ENCODE measurements at places on chromosomes 4 and X.
A peak's percentile ranks its signal among the peaks of the same experiment; 100 is the strongest.

DNA sequence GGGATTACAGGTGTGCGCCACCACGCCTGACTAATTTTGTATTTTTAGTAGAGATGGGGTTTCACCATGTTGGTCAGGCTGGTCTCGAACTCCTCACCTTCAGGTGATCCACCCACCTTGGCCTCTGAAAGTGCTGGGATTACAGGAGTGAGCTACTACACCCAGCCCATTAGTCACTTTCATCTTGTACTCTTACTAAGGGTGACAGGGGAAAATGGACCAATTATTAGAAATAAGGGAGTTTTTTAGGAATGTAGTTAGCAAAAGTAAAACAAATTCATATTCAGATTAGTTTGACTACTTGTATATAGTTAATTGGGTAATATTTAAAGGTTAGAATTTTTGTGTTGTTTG, 26.1 kb downstream of the SMARCA5 start:
- DNase-seq, result no peak

GRCh38 chr4:174199735-174200134, 83.7 kb downstream of the FBXO8 start:
- no peak for DNase-seq

- no peak for DNase-seq
These were observed 3.0 kb upstream of the IRF2 start for GRCh38 chr4:184477201-184477999.

- DNase-seq, result no peak
These were observed 438.7 kb upstream of the AR start for GRCh38 chrX:67104982-67105757.

DNA sequence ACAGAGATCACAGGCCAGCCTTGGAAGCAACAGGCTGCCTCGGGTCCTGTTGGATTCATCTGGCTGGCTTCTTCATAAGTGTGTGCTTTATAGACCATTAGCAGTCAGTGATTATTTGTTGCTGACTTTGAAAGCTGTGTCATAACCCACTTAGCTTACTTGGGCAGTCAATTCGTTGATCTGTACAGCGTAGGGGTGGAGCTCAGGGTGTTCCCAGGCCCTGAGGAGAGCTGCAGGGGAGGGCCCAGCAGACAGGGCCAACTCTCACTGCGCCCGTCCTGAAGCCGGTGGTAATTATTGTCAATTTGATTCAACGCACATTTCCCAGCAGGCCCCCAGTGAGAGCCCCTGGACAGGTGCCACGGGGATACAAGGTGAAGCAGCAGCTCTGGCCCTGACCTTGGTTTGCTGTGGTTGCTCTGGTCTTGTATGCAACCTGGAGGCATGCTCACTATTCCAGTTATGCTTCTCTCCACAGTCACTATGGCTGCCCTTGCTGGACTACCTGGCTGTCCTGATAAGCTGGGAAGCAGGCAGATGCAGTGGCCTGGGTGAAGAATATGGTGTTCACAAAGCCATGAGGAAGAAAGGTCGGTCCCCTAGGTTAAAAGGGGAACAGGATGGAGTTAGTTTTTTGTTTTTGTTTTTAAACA, 40.1 kb upstream of the HMGB3 start:
- no peak for DNase-seq

DNA sequence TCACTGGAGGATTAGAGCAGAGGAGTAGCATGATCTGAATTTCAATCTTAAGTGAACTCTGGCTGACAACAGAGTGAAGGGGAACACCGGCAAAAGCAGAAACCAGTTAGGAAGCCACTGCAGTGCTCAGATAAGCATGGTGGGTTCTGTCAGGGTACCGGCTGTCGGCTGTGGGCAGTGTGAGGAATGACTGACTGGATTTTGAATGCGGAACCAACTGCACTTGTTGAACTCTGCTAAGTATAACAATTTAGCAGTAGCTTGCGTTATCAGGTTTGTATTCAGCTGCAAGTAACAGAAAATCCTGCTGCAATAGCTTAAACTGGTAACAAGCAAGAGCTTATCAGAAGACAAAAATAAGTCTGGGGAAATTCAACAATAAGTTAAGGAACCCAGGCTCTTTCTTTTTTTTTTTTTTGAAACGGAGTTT, 5.2 kb downstream of the HTT start:
- no peak for DNase-seq

DNA sequence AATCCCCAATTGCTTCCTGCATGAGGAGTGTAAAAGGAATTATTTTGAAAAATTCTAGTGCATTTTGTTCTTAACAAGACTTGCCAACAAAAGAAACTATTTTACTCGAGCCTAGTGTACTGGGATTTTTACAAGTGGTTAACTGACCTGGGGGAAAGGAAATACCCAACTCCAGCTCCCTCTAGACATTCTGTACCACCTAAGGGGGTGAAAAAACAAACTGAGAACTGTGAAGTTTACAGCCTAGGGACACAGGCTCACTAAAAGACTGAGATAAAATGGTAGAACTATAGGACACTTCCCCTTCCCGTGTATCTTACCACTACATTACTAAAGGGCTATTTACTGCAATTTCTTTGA, 2.6 kb upstream of the ADH5 start:
- DNase-seq, result no peak

- no peak for DNase-seq
These were observed 29.2 kb downstream of the LETM1 start for GRCh38 chr4:1826531-1827350.

GRCh38 chrX:25004485-25005032, 11.2 kb downstream of the ARX start:
- DNase-seq, result no peak

DNA sequence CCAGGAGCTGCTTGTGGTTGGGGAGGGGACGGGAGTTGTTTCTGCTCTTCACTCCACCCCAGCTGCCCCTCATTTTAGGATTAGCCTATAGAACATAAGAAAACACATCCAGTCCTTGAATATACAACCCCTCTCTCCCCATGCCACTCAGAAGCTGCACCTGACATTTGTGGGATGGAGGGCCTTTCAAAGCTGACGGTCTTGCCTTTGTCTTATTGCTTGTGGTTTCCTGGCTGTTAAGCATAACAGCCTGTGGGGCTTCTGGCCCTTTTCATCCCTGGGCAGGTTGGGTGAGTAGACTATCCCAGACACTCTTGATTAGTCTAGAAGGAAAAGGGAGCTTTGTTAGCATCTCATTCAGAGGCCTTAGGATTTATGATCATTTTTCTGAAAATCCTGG, 407.6 kb upstream of the BOD1L1 start:
- DNase-seq, result no peak

DNA sequence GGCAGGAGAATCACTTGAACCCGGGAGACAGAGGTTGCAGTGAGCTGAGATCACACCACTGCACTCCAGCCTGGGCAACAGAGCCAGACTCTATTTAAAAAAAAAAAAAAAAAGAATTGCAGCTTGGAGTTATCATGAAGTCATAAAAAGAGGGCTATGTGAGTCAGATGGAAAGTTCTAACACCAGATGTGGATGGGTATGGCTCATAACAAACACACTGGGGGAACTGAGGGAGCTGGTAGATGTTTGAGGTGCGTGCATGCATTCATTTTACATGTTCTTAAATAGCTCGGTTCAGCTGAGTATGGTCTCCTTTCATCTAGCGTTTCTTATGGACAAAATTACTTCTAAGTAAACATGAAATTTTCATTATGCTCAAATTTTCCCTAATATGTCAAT, 11.7 kb downstream of the TRMT2B start:
- no peak for DNase-seq

DNA sequence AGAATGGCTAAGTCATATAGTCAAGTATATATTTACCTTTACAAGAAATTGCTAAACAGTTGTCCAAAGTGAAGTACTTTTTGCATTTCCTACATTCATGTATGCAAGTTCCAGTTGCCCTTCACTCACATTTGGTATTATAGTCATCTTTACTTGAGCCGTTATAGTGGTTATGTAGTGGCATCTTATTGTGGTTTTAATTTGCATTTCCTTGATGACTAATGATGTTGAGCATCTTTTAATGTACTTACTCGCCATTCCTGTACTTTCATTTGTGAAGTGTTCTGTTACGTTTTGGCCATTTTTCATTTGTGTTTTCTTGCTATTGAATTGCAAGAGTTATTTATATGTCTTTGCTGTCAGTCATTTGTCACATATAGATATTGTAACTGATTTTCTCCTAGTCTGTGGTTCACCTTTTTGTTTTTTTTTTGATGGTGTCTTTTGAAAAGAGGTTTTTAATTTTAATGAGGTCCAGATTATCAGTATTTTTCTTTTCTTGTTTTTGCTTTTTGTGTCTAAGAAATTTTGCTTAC, 27.6 kb downstream of the ARFIP1 start:
- DNase-seq, result no peak

GRCh38 chr4:164383358-164384220, 370.3 kb upstream of the SMIM31 start:
- peak; percentile 69 for DNase-seq

DNA sequence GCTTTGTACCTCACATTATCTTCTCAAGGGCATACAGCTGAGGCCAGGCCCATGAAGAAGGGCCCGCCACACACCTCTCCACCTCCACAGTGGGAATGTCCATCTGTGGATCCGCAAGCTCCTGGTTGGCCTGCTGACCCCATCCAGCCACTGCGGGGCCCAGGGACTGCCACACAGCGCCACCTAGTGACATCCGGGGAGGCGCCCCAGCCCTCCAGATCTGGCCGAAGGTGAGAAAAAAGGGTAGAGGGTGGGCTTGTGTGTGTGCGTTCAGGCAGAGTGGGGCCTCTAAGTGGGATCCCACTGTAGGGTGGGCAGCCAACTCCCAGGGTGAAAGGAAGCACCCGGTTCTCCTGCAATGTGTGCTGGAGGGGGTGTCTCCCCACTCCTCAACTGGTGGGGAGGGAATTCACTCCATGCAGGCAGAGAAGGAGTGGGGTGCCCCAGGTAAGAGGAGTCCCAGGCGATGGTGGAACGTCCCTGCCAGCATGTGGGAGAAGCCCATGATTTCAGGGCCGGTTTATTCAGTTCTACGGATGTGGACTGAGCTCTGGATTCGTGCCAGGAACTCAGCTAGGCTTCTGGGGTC, 117.3 kb downstream of the ENPP6 start:
- no peak for DNase-seq

DNA sequence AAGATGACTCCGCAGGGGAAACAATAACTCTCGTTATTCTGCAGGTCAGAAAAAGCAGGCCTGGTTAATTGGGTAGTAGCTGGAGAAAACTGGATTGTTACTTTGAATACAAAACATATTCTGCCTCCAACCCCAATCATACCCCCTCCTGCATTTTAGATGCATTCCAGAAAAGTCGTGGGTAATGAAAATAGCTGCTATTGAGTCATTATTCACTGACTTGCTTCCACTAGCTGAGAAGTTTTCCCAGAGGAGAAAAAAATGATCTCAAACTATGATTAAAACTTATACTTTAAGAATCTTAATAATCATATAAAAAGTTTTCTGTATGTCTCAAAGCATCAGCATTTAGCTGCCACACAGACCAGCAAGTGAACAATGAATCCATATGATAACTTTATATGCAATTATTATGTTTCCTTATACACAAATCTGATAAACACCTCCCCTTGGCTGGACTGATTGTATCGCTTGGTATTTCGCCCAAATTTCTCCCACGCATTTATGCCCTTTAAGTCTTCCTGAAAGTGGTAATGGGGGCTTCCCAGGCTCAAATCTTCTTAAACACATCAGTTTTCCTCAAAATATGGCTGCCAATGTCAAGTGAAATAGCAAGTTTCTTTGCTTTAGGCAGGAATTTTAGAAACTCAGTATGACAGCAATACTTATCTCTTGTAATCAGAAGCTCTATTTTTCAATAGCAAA, 181.0 kb downstream of the LDB2 start:
- DNase-seq, result no peak

DNA sequence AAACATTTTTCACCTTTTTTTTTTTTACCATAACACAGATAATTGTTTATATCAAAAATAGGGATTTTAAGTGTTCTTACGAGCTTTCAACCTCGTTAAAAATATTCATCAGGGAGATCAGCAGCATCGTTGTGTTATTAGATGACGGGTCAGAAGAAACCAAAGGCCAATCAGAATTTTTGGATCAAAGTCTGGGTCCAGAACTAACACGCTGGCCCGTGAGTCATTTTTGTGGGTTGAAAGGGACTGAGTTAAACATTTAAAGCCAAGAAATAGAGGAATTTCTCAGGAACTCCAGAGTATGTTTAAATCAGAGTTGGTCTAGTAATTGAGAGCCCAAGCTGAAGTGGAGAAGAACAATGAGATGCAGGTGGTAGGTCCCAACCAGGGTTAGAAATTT, 170.8 kb downstream of the TLL1 start:
- DNase-seq, result no peak

- DNase-seq, result no peak
These were observed 53.7 kb downstream of the TRIM2 start for GRCh38 chr4:153257991-153258390.

GRCh38 chrX:52082578-52082977, 13.6 kb upstream of the MAGED4B start:
- DNase-seq, result no peak

DNA sequence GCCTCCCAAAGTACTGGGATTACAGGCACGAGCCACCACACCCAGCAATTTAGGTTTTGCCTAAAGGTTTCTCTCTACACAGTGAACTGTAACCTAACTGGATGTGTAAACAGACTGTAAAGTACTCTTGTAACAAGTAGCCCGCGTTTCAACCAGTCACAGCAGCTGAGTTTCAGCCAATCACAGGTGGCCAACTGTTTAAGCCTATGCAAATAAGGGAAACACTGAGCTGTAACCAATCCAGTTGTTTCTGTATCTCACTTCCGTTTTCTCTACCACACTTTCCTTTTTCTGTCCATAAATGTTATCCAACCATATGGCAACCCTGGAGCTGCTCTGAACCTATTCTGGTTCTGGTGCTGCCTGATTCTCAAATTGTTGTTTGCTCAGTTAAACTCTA, 59.9 kb downstream of the DIPK2B start:
- DNase-seq, result no peak

- no peak for DNase-seq
These were observed 614.8 kb downstream of the PCDH18 start for GRCh38 chr4:136917312-136918110.
